ENCODE measurements at places on chromosomes 6 and 20.

- no peaks in the 10 kb centered on the region for H3K27me3 ChIP-seq
- no peak overlapping the region for H3K4me3 ChIP-seq
- no peak overlapping the region for H3K27ac ChIP-seq
These were observed 67.8 kb downstream of the SYTL3 start for GRCh38 chr6:158717341-158718330.

DNA sequence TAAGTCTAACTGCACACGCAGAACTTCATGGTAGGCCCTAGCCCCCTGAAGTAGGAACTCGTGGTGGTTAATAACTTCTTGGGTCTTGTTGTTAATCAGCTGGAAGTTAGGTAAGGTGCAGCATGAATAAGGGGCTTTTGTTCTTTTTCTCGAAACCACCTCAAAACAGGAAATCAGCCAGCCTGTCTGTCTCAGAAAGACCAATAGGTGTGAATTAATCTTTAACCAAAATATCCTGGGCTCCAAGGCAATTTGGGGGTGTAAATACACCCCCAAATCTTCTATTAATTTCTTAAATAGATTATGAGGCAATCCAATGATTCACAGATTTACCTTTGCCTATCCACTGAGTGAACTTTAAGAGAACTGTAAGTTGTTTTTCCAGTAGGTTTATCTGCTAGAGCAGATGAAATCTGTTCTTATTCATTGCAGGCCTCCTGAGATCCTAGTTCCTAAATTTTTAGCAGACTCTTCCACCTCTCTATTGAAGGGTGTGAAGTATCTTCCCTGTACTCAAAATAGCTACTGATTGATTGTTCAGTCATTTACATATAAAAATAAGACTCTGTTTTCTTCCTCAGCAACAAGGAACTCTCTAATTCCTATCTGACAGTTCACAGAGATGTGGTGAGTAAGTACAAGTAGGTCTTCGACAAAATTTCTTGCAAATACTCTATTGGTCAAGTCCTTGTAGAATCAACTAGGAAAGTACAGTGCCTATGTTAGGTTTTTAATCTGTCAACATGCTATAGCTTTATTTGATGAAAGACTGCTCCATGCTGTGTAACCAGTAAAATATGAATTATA is 427.1 kb upstream of the NOX3 start:
- H3K36me3 ChIP-seq: no peaks in the 10 kb centered on the region
- DNase-seq: no peak
- H3K27me3 ChIP-seq: no peaks in the 10 kb centered on the region
- no peaks in the 10 kb centered on the region for H3K4me1 ChIP-seq
- no peak overlapping the region for H3K27ac ChIP-seq
- H3K4me3 ChIP-seq: no peak overlapping the region

DNA sequence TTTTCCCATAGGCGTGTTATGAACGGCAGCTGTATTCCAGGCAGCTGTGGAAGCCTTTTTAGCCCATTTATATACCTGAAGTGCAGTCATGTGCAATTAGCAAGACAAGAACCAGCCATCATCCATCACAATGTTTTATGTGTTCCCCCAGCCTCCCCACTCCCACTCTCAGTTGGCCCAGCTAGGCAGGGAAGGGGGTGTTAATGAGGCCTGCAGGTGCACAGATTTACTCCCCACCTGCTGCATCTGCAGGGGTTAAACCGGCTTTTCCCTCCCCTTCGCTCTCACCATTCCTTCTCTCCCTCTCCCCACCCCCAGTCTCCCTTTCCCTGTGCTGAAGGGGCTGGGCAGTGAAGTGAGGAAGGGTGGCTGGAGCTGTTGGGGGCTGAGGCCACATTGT is 149.8 kb upstream of the AKAP12 start:
- no peak overlapping the region for H3K27ac ChIP-seq
- H3K36me3 ChIP-seq: peaks cover 32% of the 10 kb centered on the region
- peak; percentile 40 for DNase-seq

DNA sequence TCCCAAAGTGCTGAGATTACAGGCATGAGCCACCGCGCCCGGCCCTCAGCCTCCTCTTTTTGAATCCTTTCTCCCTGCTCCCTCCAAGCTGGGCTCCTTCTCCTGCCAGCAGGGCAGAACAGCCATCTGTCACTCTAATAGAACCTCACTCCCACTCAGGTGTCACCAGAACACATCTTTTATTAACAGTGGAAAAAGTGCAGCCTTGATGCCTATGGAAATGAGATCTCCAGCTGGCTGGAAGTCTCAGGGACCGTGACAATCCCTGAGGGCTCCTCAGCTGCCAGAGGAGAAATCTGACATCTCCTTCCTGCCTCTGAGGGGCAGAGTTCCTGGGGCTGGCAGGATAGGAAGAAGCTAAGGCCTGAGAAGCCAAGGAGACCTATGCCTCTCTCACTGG is 28.0 kb downstream of the TMC2 start:
- no peak for DNase-seq
- H3K27ac ChIP-seq: no peak overlapping the region
- H3K27me3 ChIP-seq: no peaks in the 10 kb centered on the region
- no peaks in the 10 kb centered on the region for H3K4me1 ChIP-seq
- H3K36me3 ChIP-seq: no peaks in the 10 kb centered on the region

GRCh38 chr6:100877851-100878250 is 3.3 kb downstream of the ASCC3 start:
- H3K27me3 ChIP-seq: no peaks in the 10 kb centered on the region
- peaks cover 20% of the 10 kb centered on the region for H3K4me1 ChIP-seq
- H3K27ac ChIP-seq: no peak overlapping the region
- DNase-seq: no peak

- no peaks in the 10 kb centered on the region for H3K27me3 ChIP-seq
- no peak overlapping the region for H3K4me3 ChIP-seq
- no peak for DNase-seq
- H3K36me3 ChIP-seq: no peaks in the 10 kb centered on the region
- no peaks in the 10 kb centered on the region for H3K4me1 ChIP-seq
These were observed 25.1 kb downstream of the TMEM200A start for GRCh38 chr6:130390890-130391289.

- peaks cover 16% of the 10 kb centered on the region for H3K27me3 ChIP-seq
- no peaks in the 10 kb centered on the region for H3K36me3 ChIP-seq
- H3K4me1 ChIP-seq: peaks cover 3% of the 10 kb centered on the region
- DNase-seq: no peak
- H3K4me3 ChIP-seq: no peak overlapping the region
These were observed 7.5 kb downstream of the CCM2L start for GRCh38 chr20:32017711-32018251.

DNA sequence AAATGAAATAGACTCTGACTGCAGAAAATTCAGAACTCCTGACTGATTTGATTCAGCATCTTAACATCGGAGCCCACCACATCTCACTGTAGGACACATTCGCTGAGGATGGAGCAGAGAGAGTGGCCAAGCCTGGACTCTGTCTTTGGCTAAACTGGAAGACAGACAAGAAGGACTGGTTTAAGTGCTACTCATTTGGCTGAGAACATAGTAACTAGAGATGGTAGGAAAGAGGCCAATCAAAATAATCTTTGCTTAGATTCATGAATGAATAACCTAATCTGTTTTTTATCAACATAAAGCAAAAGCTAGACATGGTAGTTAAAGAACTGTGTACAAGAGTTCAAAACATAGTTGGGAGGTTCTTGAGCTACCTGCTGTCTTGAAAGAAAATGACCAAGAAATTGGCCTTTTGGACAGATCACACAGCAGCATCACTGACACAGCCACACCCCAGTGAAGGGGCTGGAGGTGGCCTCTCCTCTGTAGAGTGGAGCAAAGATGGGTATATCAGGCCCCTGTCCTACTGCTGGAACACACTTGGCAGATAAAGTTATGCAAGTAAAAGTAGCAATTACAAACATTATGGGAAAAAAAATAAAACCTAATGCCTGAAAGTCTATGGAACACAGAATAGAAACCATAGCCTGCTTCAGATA is 87.1 kb upstream of the NT5E start:
- peaks cover 10% of the 10 kb centered on the region for H3K4me1 ChIP-seq
- H3K27ac ChIP-seq: peak overlapping the region; percentile 81
- DNase-seq: no peak
- no peaks in the 10 kb centered on the region for H3K36me3 ChIP-seq

Measured in ascending aorta (tissue), 2 donors.